ENCODE measurements at places on chromosomes 6 and 20. TPM values are rescaled to one million over a fixed set of nuclear protein-coding genes. Genes with fewer than 3 reads are reported as not detected.
A peak's percentile ranks its signal among the peaks of the same experiment; 100 is the strongest.

GRCh38 chr20:13771853-13772453 lies 12.8 kb downstream of the ESF1 start:
- H3K27me3 ChIP-seq = no peaks in the 10 kb centered on the region
- no peak overlapping the region for H3K4me3 ChIP-seq
- DNase-seq = no peak
- H3K4me1 ChIP-seq = no peaks in the 10 kb centered on the region
- peaks cover 18% of the 10 kb centered on the region for H3K36me3 ChIP-seq

DNA sequence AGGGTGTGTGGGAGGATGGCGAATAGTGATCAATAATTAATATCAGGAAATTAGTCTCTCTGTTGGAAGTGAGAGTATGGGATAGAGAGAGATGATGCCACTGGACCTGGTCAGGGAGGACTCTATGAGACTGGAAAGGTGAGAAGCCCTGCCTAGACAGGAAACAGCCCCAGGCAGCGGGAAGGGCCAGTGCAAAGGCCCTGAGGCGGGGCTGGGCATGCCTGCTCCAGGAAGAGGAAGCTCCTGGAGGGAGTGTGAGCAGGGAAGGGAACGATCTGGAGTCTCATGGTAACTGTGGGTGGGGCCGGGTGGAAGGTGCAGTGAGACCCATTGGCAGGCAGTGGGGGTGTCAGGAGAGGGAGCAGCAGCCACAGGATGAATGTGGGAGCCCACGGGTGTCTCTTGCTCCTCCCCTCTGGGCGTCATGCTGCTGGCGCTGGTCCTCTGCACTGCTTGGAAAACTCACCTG lies 1.8 kb upstream of the CST3 start:
- H3K27ac ChIP-seq = no peak overlapping the region
- H3K36me3 ChIP-seq = no peaks in the 10 kb centered on the region
- H3K4me1 ChIP-seq = peaks cover 6% of the 10 kb centered on the region
- DNase-seq = no peak

GRCh38 chr6:88492824-88493223 lies 326.7 kb upstream of the CNR1 start:
- H3K27me3 ChIP-seq = no peaks in the 10 kb centered on the region
- H3K36me3 ChIP-seq = no peaks in the 10 kb centered on the region
- H3K4me1 ChIP-seq = no peaks in the 10 kb centered on the region
- H3K4me3 ChIP-seq = no peak overlapping the region
- H3K27ac ChIP-seq = no peak overlapping the region

GRCh38 chr20:53828682-53829254 lies 235.1 kb upstream of the ZNF217 start:
- no peak overlapping the region for H3K4me3 ChIP-seq
- H3K4me1 ChIP-seq = peaks cover 30% of the 10 kb centered on the region
- no peak for DNase-seq

DNA sequence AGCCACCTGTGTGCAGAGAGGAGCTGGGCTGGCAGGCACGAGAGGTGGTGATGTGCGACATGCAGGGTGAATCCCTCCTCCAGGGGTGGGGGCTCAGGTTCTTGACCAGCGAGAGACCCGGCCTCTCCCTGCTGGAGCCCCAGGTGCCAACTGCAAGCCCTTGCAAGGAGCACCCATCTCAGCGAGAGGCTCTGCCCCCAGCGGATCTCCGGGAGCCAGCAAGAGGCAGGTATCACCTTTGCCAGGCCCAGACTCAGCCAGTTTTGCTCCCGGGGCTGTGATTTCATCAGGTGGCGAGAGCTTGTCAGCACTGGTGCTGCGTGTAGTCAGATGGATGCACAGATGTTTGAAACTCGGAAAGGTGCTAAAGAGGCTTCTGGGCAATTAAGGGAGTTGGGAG lies 87.7 kb downstream of the TFAP2C start:
- H3K4me3 ChIP-seq = no peak overlapping the region
- H3K27me3 ChIP-seq = no peaks in the 10 kb centered on the region
- no peak for DNase-seq
- no peak overlapping the region for H3K27ac ChIP-seq

DNMT3B gene
- total RNA-seq = 3.2 TPM

CD40 gene
- 10.6 TPM for total RNA-seq

- H3K4me1 ChIP-seq = no peaks in the 10 kb centered on the region
- H3K27me3 ChIP-seq = no peaks in the 10 kb centered on the region
- DNase-seq = peak; percentile 20
- no peak overlapping the region for H3K27ac ChIP-seq
- no peaks in the 10 kb centered on the region for H3K36me3 ChIP-seq
- no peak overlapping the region for H3K4me3 ChIP-seq
Observed at GRCh38 chr20:57393321-57394120, 2.3 kb downstream of the RBM38 start.

RAMACL gene
- total RNA-seq = 0.72 TPM

ADA gene
- total RNA-seq = 2.9 TPM

TCF21 gene
- 0.37 TPM for total RNA-seq

B3GALT4 gene
- 2.1 TPM for total RNA-seq

DNA sequence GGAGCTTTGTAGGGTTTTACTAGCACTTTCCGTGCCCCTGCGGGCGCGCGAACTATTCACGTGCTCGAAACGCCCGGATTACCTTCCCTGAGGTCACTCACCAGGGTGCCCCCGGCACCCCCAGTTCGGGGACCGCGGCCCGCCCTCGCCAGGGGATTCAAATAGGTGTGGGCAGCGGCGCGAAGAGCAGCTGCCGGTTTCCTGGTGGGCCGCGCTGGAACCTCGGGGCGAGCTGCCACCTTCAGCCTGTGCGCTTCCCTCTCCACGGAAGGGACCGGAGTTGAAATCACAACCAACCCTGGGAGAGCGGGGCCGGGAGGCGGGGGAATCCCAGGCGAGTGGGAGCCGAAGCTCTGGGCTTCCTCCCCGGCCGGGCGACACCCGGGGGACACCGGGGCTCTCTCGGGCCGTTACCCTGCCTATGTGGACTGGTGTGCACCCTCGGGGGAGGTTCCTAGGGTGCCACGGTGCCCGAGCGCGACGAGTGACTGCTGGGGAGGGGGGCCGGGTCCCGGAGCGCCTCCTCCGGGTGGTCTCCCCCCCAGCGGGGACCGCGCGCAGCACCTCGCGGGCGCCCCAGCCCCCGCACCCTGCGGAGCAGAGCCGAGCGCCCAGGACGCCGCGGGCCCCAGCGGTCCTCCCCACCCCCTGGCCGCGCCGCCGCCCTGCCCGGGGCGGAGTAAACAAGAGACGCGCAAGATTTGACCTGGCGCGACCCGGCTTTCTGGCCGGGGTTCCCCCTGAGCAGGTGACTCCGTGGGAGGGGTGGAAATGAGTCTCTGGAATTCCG lies 2.1 kb upstream of the HIVEP2 start:
- peaks cover 8% of the 10 kb centered on the region for H3K4me1 ChIP-seq
- no peaks in the 10 kb centered on the region for H3K36me3 ChIP-seq
- H3K4me3 ChIP-seq = peak overlapping the region; percentile 68

All from pancreas (tissue), 10 donors.